ENCODE measurements at places on chromosomes 2 and 18.

- no peak for DNase-seq
Observed at GRCh38 chr18:47978141-47978540, 47.7 kb upstream of the SMAD2 start.

DNA sequence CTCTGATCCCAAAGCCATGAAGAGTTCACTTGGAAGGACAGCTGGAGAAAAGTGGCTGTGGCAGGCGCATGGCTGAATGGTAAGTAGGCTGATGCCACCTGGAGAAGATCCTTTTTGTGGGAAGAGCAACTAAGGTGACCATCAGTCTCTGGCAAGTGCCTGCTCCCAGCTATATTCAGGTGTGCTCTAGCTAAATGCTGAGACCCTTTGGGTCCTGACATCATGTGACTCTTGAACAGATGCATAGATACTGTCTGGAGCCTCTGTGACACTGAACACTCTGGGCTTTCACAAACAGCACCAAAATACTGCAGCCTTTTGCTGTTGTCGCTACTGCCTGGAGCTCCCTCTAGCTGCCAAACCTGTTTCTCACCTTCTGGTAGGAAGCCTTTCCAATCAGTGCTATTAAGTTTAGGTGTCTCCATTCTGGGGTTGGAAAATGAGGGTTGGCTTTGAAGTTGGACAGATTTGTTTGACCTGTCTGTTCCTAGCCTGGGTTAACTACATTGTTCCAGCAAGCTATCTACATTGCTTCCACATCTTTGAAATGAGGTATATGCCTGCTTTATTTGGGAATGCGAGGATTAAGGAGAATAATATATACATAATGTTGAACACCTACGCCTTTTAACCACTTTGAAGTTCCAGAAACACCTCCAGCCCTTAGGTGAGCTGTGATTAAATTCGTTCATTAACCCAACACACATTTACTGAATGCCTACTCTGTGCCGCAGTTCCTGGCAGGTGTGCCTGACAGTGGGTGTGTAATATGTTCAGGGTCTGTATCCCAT is 3.1 kb downstream of the EGR4 start:
- DNase-seq: no peak

DNA sequence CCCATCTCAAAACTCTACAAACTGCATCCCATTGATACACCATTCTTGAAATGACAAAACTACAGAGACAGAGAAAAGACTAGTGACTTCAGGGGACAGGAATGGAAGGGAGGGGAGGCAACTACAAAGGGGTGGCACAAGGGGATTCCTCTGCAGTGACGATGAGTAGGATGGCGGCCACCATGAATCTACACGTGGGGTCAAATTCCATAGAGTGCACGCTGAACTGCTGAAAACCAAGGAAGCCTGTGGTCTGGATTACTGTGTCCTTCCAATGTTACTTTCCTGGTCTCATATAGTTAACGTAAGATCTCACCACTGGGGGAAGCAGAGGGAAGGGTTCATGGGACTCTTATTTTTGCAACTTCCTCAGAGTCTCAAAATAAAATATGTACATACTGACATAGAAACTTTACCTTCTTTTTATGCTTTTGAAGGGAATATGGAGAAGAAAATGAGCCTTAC is 23.6 kb downstream of the COX7A2L start:
- DNase-seq: no peak

DNA sequence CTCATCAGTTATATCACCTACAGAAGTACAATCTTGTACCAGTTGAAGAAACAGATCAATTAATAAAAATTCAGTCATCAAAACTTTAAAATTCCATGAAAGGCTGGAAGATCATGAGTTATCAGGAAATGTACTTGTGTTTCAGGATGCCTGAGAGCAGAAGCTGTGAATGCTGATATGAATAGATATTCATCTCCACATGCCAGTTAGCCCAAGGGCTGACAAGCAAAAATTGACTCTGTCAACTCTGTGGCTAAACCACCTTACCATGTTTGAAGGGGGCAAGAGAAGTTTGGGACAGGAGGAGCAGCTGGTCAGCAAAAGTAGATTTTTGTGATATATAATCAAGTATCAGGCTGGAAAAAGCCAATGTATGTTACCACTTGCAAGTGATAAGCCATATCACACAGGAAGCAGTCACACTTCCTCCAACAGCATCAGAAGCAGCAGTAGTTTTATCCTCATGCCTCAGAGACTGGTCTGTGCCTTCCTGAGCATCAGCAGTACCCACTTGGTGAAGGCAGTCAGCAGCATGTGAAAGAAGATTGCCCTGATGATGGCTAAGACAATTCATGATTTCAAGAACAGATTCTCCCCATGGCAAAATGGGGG is 328.2 kb upstream of the CNTNAP5 start:
- no peak for DNase-seq

- DNase-seq: no peak
Observed at GRCh38 chr18:433298-433697, 67.2 kb downstream of the COLEC12 start.

GRCh38 chr2:216450346-216450745 is 38.1 kb downstream of the SMARCAL1 start:
- DNase-seq: no peak

DNA sequence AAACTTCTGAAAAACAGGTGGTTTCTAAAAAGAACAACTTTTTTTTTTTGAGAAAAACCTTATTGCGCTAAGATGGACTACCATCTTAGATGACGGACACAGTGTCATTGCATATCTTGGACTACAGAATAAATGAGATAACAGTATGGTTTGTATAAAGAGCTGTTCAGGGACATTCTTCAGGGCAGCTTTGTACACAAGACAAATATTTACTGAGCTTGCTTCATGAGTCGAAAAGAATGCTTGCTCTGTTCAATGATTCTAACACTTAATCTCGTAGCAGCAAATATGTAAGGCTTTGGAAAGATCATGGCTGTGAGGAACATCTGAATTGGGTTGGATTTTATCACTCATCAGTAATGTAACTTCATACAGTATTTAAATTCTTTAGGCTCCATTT is 282.5 kb upstream of the CWC22 start:
- DNase-seq: no peak

GRCh38 chr18:79947881-79948610 is 3.4 kb downstream of the SLC66A2 start:
- DNase-seq: no peak

DNA sequence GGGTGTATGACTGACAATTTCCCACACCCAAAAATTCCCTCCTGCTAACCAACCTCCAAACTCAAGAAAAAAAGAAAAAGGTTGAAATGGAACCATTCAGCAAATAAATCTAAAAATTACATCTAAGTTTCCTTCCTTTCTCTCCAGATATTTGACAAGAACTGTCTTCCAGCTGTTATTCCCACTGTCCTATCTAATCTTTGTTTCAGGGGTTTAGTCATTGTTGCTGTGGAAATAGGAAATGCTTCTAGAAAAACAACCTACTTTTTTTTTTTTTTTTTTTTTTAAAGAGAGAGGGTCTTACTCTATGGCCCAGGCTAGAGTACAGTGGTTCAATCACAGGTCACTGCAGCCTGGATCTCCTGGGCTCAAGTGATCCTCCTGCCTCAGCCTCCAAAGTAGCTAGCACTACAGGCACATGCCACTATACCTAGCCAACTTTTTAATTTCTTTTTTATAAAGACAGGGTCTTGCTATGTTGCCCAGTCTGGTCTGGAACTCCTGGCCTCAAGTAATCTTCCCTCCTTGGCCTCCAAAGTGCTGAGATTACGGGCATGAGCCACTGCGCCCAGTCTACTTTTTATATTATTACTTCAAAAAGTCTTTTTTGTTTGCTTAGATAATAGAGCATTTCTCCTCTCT is 88.1 kb downstream of the ITSN2 start:
- DNase-seq: no peak

GRCh38 chr2:2797797-2798196 is 466.7 kb upstream of the MYT1L start:
- no peak for DNase-seq

DNA sequence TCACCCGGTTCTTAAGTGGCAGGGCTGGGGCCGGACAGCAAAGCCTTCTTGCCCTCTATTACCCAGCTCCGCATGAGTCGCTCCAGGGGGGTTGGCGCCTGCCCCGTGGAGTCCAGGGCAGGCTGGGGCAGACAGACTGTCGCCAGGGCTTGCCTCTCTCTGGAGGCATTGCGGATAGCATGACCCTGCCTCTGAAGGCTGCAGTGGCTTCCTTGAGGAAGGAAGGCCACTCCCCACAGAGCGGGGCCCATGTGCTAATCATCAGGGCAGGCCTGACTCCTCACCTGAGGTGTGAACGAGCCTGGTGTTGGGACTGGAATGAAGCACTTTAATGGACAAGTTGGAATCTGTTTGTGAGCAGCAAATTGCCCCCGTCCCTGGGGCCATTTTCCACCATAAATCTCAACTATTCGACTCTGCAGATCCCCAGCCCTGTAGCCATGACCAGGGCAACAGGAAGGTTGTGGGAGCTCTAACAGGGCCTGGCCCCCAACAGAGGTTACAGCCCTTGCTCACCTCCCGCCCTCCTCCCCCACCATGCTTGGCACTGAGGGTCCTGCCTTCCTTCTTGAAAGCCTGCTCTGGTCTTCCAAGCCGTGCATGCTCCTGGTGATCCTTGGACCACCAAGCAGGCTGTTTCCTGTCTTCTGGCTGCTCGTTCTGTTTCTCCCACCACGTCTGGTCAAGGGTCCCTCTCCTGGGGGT is 144.9 kb upstream of the HAAO start:
- DNase-seq: no peak

GRCh38 chr2:105888625-105889024 is 143.9 kb downstream of the NCK2 start:
- no peak for DNase-seq

DNA sequence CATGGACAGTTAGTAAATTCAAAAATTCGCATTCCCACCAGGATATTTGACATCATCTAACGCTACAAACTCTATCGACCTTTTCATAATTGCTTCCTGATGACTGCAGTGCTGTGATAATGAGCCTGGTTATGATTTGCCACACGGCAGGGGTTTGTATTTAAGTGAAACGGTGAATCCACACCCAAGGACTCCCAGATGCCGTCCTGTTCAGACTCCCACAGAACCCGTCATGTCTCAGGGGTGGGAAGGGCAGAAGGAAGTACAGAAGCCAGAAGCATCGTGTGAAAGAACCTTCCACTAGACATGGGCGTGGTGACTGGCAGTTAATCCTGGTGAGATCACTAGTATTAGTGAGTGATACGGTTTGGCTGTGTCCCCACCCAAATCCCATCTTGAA is 91.2 kb upstream of the TMEM18 start:
- DNase-seq: no peak

DNA sequence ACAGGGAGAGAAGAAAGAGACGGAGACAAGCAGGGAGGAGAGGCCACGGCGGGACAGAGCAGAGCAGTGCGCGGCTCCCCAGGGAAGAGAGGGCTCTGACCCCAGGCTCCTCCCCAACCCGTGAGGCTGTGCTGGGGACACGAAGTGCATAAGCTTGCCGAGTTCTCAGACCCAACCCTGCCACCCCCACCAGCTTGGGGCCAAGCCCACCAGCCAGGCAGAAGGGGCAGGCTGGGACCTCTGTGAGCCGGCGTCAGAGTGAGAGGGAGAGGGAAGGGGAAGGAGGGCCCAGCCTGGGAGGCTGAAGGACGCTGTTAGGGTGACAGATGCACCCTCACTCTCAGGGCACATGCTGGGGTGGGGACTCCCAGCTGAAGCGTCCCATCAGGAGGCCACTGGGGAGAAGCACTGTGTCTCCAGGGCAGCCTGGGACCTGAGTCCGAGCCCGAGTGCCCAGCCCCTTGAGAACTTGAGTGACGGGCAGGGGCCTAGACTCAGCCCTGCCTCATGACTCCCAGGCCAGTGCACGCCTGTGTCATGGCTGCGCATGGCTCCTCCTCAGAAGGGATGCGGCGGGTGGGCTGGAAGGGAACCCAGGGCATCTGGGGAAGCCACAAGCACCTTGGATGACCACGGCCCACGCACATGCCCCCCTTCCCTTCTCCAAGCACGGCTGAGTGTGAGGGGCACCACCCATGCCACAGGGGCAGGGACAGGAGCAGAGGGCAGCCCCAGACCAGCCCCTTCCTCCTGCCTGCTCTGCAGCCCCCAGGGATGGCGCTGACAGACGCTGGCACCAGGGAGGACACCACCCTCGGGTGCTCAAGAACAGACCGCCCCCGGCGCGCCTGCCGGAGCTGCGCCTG is 31.0 kb downstream of the MTERF4 start:
- DNase-seq: no peak

DNA sequence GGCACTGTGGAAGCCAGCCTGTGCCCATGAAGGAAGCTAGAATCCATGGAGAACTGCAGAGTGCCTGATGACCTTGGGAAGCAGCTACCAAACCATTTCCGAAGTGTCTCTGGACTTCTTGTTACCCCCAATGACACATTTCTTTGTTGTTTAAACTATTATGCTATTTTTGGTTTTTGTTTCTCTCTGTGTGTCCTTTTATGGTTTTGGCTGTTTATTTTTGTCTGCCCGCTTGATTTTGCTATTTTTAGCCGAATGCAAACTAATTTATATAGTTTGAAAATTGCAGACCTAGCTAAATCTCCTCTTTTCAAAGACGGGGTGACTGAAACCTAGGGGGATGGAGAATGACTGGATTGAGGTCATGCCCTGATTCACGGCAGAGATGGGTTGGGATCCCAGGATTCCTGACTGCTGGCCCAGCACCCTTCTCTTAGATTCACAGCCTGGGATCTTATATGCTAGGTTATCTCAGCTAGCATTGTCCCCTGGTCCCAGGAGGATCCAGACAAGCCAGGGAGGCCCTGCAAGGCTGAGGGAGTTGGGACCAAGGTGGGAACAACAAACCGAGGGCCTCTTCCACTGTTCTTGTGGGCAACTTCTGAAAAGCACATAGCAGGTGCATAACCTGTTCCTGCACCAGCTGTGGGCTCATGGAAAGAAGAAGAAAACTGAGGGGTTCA is 116.3 kb upstream of the HAAO start:
- DNase-seq: no peak

DNA sequence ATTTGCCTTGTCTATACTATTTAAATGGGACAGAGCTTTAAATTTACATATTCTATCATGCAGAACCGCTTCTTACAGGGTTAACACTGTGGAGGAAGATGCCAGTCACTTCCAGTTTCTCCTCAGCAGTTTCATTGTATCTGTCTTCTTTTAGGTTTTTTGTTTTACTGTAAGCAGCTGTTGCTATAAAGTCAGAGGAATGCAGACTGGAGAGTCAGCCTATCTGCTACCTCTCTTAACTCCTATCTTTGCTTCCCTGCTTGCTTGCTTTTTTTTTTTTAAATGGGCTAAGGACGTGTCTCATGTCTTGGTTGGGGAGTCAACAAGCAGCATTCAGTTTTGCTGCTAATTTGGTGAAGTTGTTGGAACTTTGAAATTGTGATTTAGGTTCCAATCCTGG is 8.9 kb downstream of the EPC2 start:
- DNase-seq: no peak

DNA sequence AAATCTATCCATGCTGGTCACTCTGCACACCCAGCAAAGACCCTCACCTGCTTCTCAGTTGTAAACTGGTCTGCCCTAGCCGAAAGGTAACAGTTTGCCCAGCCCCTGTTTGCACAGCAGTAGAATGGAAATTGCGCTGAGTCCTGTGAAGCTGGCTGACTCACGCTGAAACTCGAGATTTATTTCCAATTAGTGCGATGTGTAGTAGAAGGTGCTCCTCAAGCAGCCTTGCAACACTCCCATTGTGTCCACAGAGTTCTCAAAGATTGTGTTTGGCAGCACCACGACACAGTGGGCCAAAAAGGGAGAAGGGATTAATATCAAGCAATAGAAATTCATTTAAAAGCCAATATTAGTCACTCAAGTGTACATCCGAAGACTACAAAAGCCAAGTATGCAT is 21.7 kb upstream of the APCDD1 start:
- DNase-seq: no peak

All from cortex of kidney (tissue), 1 donor.